ENCODE measurements at places on chromosomes 16 and 17.

DNA sequence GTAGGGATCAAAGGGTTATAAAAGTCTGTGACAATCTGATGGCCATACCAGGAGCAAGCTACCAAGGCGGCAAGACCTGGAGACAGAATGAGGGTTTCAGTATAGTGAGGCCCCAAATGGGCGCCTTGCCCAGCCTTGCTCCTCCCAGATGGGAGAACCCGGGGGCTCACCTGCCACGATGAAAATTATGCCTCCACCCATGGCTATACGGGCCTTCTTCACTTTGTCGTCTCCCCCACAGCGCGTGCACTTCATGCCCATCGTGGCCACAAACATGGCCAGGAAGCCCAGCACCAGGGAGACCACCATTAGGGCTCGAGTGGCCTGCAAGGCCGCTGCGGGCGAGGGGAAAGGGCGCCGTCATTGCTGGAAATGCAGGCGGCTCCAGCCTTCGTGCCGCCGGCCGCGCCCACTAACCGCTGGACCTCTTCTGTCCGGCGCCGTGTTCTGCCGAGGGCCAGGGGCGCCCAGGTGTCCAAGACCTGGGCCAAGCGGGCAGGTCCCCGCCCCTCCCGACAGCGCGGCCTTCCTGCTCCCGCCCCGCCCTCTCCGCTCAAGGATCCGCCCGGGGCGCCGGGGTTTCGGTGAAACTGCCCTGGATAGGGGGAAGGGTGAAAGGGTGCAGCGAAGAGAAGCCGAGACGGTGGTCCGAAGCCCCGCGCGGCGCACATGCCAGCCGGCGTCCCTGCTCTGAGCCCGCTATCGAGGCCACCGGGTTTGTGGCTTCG is 1.5 kb downstream of the CLDN7 start:
- DNase-seq: no peak

DNA sequence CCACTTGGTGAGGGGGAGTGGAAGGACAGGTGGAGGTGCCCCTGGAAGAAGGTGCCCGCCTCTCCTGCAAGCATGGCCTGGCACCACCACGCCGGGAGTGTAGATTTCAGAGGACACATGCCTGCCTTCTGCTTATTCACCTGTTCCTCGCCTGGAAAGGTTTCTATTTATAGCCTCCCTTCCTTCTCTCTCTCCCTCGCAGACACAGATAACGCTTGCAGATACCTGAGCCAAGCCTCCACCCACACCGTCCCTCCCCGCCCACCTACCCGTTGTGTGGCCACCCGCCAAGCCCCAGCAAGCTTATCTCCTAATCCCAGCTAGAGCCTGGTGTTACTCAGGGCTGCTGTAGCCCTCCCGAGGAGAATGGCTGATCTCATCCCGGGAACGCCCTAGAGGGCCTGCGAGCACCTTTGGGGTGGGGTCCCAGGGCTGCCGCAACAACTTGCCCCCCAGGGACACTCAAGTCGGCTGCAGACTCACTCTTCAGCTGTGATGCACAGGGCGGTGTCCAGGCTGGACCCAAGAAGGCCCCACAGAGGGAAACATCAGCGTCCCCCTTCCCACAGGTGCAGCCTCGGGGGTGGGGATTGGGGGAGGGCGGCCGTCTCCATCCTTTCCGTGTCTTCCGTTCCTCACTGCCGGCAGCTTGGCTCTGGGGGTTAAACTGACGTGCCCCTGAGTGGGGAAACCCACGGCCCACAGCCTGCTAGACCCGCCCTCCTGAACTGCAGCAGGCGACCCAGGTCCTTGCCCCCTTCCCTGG is 1.9 kb upstream of the SNAI3 start:
- DNase-seq: no peak

DNA sequence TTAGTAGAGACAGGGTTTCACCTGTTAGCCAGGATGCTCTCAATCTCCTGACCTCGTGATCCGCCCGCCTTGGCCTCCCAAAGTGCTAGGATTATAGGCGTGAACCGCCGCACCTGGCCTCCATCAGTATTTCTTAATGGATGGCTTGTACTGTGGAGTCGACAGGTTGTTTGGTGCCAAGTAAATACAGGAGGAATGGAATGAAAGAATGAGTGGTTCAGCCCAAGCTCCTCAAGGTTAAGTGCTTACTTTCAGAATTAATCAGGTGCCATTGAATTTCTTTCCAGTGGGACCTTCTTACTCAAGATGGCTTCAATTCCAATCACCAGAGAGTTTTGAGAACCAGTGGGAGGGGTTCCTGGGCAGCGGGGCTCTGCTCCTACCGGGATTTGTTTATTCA is 25.0 kb downstream of the ALOX15 start:
- DNase-seq: no peak

DNA sequence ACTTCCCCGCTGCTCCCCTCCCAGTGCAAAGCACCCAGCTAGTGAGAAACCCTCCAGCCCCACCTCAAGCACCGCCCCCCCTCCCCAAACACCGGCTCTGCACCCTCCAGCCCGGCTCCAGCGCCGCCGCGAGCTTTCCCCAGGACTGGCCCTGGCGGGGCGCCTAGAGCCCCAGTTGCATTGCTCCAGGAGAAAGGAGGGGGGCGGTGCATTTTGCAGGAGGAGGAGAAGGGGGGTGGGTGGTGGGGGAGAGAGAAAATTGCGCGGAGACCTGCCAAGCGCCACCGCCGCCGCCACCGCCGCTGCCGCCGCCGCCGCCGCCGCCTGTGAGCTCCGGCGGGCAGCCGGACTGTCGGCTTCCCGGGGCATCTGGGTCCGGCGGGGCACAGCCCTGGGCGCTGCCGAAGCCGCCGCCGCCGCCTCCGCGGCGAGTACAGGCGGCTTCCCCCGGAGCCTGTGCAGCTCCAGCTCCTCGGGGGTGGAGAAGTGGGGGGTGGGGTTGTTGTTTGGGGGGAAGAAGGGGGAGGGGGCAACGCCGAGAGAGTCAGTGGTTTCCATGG is 333 bp upstream of the NOG start:
- no peak for DNase-seq

- DNase-seq: no peak
Observed at GRCh38 chr16:22692916-22693637, 120.9 kb upstream of the HS3ST2 start.

DNA sequence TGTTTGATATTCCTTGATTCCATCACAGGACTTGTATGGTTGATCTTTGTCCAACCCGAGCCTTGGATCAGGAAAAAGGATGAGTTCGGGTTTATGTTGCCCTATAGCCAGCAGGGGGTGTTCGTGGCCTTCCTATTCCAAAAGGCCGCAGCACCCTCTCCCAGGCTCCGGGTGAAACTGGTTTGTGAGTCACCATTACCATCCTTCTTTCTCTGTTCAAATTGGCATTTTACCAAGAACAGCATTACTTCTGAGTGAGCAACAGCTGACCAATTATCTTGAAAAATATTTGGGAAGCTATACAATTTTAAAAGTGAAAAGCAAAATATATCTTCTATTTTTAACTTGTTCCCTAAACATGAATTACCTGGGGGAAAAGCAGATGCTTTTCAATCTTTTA is 24.3 kb upstream of the KRT20 start:
- DNase-seq: peak; percentile 30

DNA sequence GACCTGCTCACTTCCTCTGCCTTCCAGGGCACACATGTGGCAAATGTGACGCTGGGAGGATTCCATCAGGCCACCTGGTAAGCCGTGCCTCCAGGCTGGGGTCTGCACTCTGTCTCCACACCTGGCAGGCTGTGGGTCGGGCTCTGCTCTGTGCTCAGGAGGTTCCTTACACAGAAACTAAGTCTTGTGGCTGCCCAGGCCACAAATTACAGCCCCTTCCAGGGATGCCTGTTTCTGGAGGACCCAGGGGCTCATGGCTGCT is 58.2 kb downstream of the RMI2 start:
- no peak for DNase-seq

DNA sequence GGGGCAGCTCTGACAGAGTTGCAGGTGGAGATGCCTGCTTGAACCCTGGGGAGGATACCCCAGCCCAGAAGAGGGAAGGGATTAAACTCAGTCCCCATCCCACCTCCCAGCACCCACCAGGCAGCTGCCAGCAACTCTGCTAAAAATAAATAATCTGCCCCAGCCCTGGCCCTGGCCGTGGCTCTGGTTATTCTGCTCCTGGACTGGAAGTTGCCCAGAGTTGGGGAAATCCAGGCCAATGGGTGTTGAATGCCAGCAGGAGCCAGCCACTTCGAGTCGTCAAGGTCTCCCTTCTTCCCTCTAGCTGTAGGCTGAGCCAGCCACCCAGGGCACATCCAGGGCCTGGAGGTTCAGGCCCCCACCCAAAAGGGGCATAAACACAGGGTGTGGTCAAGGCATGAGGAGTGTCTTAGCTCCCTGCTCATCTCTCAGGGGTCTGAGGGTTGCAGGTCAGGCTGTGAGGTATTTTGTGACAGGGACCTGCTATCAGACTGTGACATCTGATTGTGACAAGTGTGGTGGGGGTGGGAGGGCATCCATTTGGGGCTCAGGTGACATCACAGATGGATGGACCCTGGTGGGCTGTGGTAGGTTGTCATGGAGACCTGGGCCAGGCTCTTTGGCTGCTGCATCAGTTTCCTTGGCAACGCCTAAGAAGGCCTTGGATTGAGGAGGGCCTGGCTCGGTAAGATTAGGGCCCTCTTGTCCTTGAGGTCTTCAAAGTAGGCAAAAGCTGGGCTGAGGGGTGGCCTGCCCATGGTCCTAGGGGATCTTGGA is 1.0 kb upstream of the RRAD start:
- DNase-seq: no peak

- DNase-seq: no peak
Observed at GRCh38 chr17:36485805-36486203, 677 bp upstream of the ZNHIT3 start.

DNA sequence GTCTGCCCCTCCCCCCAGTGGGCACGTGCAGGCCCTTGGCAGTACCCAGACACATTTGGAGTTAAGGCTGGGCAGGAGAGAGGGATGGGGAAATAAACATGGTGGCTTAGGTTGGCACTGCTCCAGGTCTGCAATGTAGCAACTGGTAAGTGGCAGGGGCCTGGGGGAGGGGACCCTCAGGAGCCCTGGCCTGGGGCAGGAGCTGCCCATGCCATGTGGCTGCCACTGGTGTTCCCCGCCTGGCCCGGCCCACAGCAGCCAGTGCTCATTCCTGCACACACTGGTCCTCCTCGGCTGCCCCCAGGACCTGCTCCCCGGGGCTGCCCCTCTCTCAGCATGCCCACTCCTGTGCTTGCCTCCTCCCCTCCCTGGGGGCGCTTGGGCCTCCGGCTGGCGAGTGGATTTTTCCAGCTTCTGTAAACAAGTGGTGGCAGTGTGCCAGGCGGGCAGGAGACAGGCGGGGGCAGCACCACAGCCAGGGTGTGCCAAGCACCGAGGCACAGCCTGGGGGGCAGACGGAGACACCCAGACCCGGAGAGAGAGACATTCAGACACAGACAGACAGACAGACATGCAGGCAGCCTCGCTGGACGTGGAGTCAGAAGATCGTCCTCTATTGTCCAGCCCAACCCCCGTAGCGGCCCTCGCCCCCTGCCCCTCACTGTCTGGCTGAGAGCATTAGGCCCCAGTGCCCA is 9.4 kb downstream of the THRA start:
- DNase-seq: no peak

GRCh38 chr16:55911616-55912015 is 36.4 kb upstream of the CES5A start:
- no peak for DNase-seq

DNA sequence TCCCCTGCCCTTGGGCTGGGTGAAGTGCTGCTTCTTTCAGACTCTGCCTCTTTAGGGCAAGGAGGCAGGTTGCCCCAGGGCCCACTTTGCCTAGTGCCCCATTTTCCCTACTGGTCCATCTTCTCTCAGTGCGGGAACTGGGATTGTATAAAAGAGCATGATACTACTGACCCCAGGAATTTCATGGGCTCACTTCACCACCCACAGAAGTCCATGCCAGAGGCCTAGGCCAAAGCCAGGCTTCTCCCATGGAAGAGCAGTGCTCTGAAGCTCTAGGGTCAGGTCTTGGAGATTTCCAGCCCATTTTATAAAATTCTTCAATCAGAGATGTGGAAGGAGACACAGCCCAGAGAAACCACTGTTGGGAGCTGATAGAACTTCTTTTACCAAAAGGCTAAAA is 5.7 kb downstream of the CACNG1 start:
- DNase-seq: no peak

DNA sequence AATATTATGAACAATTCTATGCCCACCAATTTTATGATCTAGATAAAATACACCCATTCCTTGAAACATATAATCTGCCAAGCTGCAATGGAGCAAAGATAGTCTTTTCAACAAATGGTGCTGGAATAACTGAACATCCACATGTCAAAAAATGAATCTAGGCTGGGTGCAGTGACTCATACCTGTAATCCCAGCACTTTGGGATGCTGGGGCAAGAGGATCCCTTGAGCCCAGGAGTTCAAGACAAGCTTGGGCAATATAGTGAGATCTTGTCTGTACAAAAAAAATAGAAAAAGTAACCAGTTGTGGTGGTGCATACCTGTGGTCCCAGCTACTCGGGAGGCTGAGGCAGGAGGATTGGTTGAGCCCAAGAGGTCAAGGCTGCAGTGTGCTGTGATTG is 92.5 kb downstream of the N4BP1 start:
- DNase-seq: no peak
